ENCODE measurements at places on chromosomes 1 and 21. TPM values are rescaled to one million over a fixed set of nuclear protein-coding genes. Genes with fewer than 3 reads are reported as not detected.

DNA sequence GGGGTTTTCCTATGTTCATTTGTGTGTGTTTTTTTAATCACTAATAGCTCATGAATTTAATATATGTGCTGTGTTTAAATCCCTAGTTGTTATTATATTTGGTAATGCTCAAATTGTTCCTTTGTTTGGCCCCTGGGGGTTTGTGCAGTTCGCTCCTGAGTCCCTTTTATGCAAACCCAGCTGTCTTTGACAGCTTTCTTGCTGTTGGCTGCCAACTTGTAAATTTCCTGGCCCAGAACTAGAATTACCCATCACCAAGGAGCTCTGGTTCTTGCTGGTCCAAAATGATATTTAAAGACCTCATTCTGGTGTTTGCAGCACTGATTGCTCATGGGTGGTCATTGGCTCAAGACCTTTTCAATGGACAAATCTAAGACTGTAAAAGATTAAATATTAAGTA lies 39.6 kb upstream of the PGBD5 start:
- DNase-seq, result no peak

The IL12RB2 gene
- total RNA-seq, result 28.6 TPM

The CFHR4 gene
- not detected for total RNA-seq

DNA sequence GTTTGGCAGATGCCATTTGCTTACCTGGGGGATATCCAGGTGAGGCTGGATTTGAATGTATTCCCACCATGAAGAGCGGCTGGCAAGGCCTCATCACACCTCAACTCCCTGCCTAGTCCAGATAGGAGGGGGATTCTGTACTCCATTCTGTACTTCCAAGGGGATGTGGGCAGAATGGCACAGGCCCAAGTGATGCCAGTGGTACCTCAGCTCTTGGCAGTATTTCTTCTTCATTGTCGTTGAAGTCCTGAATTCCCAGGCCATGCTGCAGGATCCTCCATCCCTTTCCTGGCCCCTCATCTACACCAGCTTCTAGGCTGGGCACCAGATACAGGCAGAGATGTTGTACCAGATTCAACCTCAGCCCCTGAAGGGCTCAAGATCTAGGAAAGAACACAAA lies 47.9 kb downstream of the KLHDC7A start:
- no peak for DNase-seq

The NUAK2 gene
- total RNA-seq, result 0.13 TPM

DNA sequence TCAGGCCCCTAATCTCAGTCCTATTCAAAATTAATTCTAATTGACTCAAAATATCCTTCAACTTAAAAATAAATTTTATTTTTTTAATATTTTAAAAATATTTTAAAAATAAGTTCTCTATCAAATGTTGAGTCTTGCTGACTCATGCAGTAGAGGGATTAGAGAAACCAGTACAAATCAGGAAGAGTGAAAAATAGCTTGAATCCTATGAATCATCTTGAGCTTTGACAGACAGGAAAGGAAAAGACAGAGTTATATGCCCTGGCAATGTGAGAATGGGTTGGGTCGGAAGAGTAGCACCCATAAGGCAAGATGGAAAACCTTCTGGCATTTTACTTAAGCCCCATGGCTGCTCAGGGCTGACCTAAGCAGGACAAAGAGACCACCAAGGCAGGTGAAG lies 346.6 kb upstream of the RUNX1 start:
- no peak for DNase-seq

- DNase-seq, result no peak
Measured at GRCh38 chr1:243233908-243234307, 21.2 kb downstream of the CEP170 start.

- DNase-seq, result no peak
Measured at GRCh38 chr1:204084247-204084772, 11.4 kb downstream of the SOX13 start.

DNA sequence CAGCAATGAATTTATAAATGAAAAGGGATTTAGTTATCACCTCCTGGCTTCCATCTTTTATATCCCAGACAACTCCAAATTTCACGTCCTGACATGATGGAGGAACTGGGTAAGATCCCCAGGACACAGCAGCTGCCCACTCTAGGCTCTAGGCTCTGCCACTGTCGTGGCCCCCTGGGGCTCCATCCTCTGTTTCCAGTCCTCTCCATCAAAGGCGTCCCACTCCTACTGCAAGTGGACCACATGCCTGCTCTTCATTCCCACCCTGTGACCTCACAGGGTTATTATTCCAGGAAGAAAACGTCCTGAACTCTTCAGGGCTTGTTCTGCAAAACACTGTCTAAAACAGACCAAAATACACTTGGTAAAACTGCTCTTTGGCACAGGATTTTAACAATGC lies 11.9 kb downstream of the URB1 start:
- no peak for DNase-seq

DNA sequence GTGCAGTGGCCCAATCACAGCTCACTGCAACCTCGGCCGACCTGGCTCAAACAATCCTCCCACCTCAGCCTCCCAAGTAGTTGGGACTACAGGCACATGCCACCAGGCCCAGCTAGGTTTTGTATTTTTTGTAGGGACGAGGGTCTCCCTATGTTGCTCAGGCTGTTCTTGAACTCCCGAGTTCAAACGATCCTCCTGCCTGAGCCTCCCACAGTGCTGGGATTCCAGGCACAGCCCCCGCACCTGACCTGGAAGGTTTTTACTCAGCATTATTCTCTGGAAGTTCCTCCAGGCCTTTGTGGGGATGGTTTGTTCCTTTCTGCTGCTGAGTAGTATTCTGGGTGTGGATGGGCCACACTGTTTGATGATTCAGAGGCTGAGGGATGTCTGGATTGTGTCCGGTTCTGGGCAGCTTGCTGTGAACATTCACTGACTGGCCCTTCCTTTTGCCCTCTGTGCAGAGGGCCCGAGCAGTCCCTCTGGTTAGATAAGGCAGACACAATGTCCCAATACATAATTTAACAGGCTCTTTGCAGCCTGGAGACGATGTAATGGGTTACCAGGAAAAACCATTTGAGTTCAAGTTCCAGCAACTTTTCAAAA lies 6.0 kb upstream of the TRAPPC10 start:
- DNase-seq, result no peak

The AQP10 gene
- not detected for total RNA-seq

- peak; percentile 80 for DNase-seq
Measured at GRCh38 chr1:206935491-206936067, 10.7 kb downstream of the PIGR start.

- DNase-seq, result no peak
Measured at GRCh38 chr1:2953688-2954285, 67.5 kb upstream of the ACTRT2 start.

The FAM177B gene
- total RNA-seq, result not detected

- DNase-seq, result peak; percentile 69
Measured at GRCh38 chr1:248243204-248243603, 12.0 kb downstream of the OR2M4 start.

- DNase-seq, result no peak
Measured at GRCh38 chr1:55188909-55189308, 26.3 kb downstream of the USP24 start.

The LCE1A gene
- total RNA-seq, result not detected

DNA sequence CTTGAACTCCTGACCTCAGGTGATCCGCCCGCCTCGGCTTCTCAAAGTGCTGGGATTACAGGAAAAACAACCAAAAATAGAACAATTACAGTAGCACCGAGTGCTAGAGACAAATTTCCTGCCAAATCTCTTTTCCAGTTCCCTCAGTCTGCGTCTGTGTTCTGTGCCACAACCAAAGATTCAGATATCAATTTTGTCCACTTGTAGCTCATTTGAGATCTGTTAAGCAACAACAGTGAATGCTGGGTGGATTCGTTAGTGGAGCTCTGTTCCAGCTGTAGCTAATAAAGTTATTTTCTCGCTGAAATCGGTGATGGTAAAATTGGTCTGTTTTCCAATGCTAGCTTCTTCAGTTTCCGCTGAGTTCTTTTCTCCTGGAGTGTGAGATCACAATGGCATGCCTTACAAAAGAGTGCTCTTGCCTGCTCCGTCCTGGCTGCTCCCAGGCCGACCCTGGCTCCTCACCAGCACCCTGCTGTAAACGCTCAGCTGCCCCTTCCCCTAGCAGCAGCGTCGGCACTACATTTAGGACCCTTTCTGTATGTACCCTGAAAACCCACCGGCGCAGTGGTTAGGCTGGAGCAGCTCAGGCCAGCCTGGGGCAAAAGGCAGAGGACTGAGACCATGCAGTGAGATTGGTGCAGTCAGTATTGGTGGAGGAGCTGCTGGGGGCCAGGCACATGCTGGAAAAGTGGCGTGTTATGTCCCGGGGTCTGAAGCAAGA lies 395.4 kb downstream of the KIF26B start:
- no peak for DNase-seq
